ENCODE measurements at places on chromosomes 7 and 10. TPM values are rescaled to one million over a fixed set of nuclear protein-coding genes. Genes with fewer than 3 reads are reported as not detected.

Gene SEC31B
- 21.6 TPM for total RNA-seq

Gene PLEKHS1
- total RNA-seq = 0.07 TPM

Gene MDFIC
- total RNA-seq = 139 TPM

Gene ADRB1
- not detected for total RNA-seq

Gene SLC16A12
- not detected for total RNA-seq

Gene WEE2
- not detected for total RNA-seq

DNA sequence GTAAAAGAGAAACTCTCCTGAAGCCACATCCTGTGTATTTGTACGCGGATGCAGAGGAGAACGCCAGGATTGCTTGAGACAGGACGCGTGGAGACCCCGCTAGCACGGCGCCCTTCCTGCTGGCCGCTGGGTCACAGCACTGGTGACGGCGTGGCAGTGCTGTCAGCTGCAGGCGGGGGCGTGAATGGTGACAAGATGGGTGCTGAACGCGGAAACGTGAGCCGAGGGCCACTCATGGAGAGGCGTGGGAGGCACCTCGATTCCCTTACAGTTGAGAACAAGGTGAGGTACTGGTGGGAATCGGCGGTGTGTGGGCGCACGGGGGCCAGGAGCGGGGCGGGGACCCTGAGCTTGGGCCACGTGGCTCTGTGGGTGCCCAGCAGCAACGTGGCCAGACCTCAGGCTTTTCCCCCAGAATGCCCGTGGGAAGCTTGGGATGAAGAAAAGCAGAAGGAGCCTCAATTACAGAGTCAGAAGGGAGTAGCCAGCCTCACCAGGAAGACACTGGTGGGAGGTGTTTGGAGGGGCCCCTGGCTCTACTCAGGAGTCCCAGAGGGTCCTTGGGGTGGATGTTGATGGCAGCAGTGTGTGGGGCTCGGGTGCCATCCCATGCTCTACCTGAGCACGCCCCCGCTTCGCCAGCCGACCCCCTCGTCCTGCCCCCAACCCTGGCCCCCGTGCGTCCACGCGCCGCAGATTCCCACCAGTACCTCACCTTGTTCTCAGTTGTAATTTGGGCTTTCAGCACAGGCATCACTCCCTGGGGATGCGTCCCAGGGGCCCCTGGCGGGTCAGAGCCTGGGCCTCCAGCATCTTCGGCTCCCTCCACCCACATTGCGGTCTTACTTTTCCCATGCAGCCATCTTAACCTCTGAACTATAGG lies 208.4 kb upstream of the TCERG1L start:
- no peak overlapping the region for H3K27ac ChIP-seq
- no peaks in the 10 kb centered on the region for H3K36me3 ChIP-seq
- H3K4me3 ChIP-seq = no peak overlapping the region
- DNase-seq = no peak
- no peaks in the 10 kb centered on the region for H3K27me3 ChIP-seq
- H3K4me1 ChIP-seq = no peaks in the 10 kb centered on the region

- H3K27me3 ChIP-seq = no peaks in the 10 kb centered on the region
- no peaks in the 10 kb centered on the region for H3K36me3 ChIP-seq
- H3K4me1 ChIP-seq = no peaks in the 10 kb centered on the region
- no peak for DNase-seq
These were observed 34.8 kb downstream of the SEMA3E start for GRCh38 chr7:83614112-83614511.

GRCh38 chr7:112081778-112082177 lies 124.4 kb downstream of the DOCK4 start:
- peaks cover 50% of the 10 kb centered on the region for H3K4me1 ChIP-seq
- H3K4me3 ChIP-seq = no peak overlapping the region
- H3K27ac ChIP-seq = peak overlapping the region; percentile 2
- H3K36me3 ChIP-seq = no peaks in the 10 kb centered on the region

DNA sequence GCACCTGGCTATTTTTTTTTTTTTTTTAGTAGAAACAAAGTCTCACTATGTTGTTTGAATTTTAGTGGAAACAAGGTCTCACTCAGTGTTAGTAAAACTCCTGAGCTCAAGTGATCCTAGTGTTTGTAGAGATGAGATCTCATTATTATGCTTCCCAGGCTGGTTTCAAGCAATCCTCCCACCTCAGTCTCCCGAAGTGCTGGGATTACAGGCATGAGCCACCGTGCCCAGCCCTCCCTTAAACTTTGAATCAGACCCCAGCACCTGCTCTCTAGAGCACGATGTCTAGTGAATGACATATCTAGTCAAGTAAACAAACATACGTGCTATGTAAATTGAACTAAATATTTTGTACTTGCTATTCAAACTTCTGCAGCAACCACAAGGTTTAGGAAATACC lies 105.6 kb upstream of the MYO3A start:
- no peak overlapping the region for H3K27ac ChIP-seq
- H3K4me1 ChIP-seq = no peaks in the 10 kb centered on the region
- no peak for DNase-seq
- H3K36me3 ChIP-seq = no peaks in the 10 kb centered on the region
- peaks cover 22% of the 10 kb centered on the region for H3K27me3 ChIP-seq

DNA sequence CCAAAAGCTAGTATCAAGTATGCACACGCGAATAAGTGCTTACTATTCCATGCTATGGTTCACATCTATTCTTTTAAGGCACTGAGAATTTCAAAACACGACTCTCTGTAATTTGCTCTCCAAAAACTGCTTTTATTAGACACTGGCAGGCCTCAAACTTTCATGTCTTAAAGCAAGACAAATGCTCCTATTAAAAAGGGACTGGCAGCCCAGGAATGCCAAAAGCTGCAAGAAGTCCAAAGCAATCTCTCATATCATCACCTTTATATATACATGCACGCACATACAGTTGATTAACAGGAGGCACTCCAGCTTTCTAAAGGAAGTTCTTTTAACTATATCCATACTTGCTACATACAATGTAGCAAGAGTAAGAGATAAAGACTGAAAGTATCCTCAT lies 34.8 kb downstream of the UBE2H start:
- H3K4me3 ChIP-seq = no peak overlapping the region
- peaks cover 46% of the 10 kb centered on the region for H3K4me1 ChIP-seq
- DNase-seq = no peak
- no peak overlapping the region for H3K27ac ChIP-seq
